ENCODE measurements at places on chromosomes 16 and 17. TPM values are rescaled to one million over a fixed set of nuclear protein-coding genes. Genes with fewer than 3 reads are reported as not detected.

The PRR11 gene
- total RNA-seq: not detected

The ABCC12 gene
- total RNA-seq: not detected

The HSD17B1 gene
- 2.2 TPM for total RNA-seq

The PRKCB gene
- 20.5 TPM for total RNA-seq

The ZKSCAN2 gene
- total RNA-seq: 1.2 TPM

The CES3 gene
- 255 TPM for total RNA-seq

The FNDC8 gene
- total RNA-seq: not detected

The TBC1D3H gene
- total RNA-seq: not detected

The C17orf67 gene
- total RNA-seq: 0.27 TPM

The TERB1 gene
- total RNA-seq: not detected

The SEZ6L2 gene
- 9.7 TPM for total RNA-seq
